SJCRH30 (cell line): ENCODE measurements at places on chromosomes 2 and 18. TPM values are rescaled to one million over a fixed set of nuclear protein-coding genes. Genes with fewer than 3 reads are reported as not detected.

The HOXD13 gene
- 11.0 and 13.6 TPM in 2 replicates for total RNA-seq

DNA sequence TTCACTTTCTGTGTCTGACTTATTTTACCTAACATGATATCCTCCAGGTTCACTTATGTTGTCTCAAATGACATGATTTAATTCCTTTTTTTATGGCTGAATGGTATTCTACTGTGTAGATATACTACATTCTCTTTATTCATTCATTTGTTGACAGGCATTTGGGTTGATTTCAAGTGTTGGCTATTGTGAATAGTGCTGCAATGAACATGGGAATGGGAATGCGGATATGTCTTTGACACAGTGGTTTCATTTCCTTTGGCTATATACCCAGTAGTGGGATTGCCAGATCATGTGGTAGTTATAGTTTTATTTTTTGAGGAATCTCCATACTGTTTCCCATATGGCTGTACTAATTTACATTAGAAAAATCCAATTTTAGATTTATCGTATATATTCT, 195.4 kb upstream of the KLHL14 start:
- no peaks in the 10 kb centered on the region for H3K27me3 ChIP-seq
- H3K4me3 ChIP-seq = no peak overlapping the region
- no peak for DNase-seq
- H3K27ac ChIP-seq = no peak overlapping the region

The CDH20 gene
- not detected in 2 replicates for total RNA-seq

DNA sequence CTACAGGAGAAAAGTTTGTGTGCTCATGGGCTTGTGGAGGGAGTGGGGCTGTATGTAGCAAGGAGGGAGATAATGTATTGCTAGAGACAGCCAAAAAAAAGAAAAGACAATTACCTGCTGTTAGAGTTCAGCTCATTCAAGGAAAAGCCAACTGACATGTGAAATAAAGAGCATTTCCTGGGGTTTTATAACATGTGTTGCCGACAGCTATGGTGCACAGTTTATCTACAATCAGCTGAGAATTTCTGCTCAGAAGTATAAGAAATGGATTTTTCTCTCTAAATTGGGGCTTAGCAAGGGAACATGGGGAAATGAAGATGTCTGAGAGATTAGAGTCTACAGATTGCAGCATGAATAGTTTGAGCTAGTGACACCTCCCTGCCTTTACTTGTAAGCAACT, 674.1 kb downstream of the SUCLG1 start:
- H3K4me1 ChIP-seq = no peaks in the 10 kb centered on the region
- DNase-seq = no peak
- H3K27ac ChIP-seq = no peak overlapping the region
- H3K27me3 ChIP-seq = no peaks in the 10 kb centered on the region

DNA sequence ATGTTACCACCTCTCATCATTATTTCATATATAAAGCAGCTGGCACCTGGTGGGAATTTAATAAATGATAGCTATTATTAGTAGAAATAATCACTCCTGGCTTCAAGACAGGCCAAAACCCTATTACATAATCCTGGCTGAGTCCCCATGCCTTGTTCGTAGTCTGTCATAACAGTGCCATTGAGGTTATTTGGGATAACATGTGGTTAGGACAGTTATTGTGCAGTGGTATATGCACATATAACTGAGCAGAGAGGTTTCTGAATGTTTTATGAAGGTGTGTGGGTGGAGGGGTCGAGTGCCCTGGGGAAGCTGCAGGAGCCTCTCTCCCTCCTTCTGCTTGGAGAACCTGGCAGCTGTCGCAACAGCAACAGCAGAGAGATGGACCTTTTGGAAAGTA, 162.4 kb upstream of the NABP1 start:
- no peak overlapping the region for H3K27ac ChIP-seq
- DNase-seq = no peak
- no peak overlapping the region for H3K4me3 ChIP-seq
- no peaks in the 10 kb centered on the region for H3K36me3 ChIP-seq
- peaks cover 6% of the 10 kb centered on the region; the same call in 1 of the 2 replicates for H3K27me3 ChIP-seq
- H3K4me1 ChIP-seq = no peaks in the 10 kb centered on the region
